ENCODE measurements at places on chromosomes 12 and 14.

GRCh38 chr14:56488306-56488705, 91.3 kb upstream of the TMEM260 start:
- no peak for DNase-seq

DNA sequence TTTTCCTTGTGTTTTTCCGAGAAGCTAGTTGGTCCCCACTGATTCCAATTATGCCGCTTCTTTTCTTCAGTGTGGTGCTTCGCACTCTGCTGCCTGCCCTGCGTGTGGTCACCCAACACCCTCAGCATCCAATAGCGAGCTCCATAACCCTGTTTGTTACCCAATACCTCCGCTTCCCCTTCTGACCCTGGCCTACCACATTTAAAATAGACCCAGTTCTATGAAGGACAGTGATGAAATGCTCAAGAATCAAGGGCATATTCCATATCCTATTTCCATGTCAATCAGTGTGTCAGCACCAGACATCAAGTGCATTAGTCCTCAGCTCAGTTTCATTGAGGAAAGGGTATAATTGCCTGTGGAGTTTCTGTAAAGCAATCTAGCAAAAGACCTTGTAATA, 9.5 kb downstream of the NDRG2 start:
- no peak for DNase-seq

GRCh38 chr12:71128191-71128788, 29.5 kb downstream of the TSPAN8 start:
- DNase-seq: no peak

DNA sequence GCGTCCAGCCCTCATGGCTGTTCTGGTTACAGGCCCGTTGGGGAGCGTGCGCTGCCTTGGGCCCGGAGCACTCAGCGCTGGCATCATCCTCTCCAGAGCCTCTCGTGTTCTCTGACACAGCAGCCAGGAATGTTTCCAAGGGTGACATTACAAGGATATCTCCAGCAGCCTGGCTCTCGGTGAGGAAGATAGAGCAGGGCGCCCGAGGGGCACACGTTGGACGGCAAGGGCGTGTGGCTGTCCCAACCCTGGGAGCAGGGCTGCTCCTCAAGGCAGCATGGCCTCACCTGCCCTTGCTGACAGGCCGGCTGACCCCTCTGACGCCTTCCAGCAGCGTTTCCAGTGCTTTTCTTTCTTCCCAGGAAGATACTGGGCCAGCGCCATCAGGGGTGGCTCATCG, 14.4 kb downstream of the LRCOL1 start:
- DNase-seq: no peak

GRCh38 chr12:122127839-122128238, 46.2 kb downstream of the IL31 start:
- no peak for DNase-seq

- DNase-seq: no peak
Observed at GRCh38 chr12:77938301-77938700, 107.6 kb downstream of the NAV3 start.

DNA sequence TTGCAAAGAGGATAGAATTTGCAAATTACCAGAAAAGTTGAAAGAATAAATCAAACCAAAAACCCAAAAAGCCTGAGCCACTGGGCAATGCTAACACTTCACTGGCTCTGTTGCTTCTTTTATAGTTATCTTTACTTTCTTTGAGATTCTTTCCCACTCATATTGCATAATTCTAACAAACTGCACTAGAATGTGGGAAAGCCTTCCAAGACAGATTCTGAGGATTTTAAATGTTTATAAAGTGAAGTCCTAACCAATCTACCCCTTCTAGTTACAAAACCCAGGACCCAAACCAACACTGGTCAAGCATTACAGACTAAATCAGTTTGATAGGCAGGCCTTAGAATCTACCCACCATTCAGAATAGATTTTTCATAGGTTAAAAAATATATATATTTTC, 150.9 kb downstream of the MED13L start:
- DNase-seq: no peak

GRCh38 chr12:6998715-6999451, 19.4 kb downstream of the LPCAT3 start:
- DNase-seq: no peak

DNA sequence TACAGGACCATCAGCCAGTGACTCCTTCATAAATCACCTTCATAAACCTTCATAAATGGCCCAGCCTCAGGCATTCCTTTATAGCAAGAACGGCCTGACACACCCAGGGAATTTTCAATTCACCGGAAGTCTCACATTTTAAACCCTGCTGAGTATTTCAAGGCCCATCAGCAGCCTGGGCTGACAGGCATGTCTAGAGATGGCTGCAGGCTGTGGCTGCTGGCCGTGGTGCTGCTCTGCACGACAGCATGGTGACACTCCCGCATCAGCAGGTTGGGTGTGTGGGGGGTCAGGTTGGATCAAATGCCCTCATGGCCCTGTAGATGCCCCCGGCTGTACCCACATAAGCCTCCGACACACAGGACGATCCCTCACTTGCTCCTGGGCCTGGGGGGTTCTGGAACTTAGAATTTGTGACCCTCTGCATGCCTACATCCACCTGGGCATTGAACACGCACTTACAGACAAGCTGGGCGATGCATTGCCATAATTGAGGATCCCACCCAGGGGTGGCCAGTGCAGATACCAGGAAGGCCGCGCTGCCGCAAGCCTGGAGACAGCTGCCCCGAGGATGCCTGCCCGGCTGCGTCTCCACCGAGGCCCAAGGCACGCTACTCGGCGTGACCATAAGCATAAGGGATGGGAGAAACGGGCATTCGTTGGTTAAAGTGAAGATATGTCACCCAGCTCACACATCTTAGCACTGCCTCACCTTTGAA, 124.3 kb downstream of the PIWIL1 start:
- no peak for DNase-seq

DNA sequence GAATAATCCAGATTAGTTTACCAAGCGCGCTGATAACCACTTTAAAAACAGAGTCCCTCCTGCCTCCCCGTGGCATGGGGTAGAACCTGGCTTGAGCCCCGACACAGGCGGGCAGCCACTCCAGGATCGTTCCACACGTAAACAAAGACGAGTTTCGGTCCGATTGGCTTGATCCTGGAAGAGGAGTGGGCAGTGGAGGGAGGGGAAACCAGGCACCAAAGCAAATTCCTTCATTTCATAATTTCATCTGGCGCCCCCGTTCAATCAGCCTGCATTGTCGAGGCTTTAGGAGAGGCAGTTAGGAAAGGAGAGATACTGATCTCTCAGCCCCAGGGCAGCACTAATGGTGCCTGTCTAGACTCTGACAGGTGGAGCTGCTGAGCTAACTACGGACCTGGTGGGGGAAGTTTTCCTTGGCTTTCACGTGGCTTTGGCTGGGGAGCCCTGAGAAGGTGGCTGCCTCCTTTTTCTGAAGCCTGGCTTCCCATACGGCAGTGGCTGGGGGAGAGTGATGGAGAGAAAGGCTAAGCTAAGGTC, 751 bp upstream of the GPRC5A start:
- DNase-seq: peak; percentile 71

GRCh38 chr14:69688299-69688649, 76.9 kb downstream of the SUSD6 start:
- no peak for DNase-seq

DNA sequence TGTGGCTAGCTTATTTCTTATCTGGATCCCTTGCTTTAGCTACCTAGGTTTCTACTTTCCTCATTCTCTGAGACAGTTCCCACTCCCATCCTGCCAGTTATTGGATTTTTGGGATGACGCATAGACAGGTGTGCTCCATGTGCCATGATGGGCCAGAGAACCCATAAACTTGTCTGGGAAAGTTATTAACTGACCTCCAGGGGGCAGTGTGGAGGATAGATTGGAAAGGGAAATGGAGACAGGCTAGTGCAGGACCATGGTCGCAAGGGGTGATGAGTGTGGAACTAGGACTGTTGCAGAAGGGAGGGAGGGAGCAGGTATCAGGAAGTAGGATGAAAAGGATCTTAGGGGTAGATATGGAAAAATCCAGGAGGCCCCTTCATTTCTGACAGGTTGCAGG, 80.3 kb downstream of the ESRRB start:
- peak; percentile 62 for DNase-seq

GRCh38 chr14:68653108-68653507, 139.8 kb downstream of the ZFP36L1 start:
- DNase-seq: no peak

- DNase-seq: no peak
Observed at GRCh38 chr14:68913516-68913915, 65.6 kb downstream of the ACTN1 start.

- no peak for DNase-seq
Observed at GRCh38 chr12:47277972-47278448, 198.3 kb upstream of the AMIGO2 start.

DNA sequence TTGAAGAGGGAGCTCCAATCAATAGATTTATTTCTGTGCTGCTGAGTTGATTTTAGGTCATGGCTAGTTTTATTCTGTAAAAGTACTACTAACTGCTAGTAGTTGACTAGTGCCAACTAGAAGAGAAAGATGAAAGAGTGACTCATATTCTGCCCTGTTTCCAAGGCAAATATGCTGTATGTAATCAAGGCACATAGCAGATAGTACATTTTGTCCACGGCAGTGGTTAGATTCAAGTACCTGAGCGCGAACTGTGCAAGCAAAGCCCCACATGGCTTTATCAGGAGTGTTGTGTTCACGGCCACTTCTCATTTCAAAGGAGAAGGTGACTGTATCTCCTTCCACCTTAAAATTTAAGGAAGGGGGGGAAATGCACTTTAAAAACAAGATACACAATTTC, 126.8 kb downstream of the TRAFD1 start:
- no peak for DNase-seq

DNA sequence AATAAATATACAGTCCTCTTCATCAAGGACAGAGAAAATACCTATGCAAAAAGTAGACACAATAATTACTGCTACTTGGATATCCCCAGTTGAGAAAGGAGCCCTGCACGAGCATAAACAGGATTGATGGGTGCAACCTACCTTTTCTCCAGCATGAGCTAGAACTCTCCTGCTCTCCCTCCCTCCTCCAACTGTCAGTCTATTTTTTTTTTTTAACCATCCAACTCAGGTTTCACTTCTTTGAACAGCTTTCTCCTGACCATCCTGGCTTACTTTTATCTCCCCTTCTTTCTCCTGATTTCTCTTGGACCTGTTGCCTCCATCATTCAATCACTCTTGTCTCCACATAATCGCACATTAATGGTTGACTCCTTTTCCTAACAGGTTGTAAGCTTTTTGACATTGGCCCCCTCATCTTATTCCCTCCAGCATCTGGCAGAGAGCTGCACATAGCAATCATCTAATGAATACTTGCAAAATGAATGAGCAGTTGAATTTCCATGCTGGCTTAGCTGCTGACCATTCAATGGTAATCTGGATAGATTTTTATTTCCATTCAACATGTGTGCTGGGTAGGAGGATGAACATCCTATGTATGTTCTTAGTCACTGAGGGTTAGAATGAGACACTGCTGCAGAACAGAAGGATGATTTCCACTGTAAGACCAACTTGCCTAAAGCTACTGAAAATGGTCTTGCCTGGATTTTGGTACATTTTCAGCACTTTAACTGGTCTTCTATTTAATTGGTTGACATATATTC, 24.4 kb downstream of the MYBPC1 start:
- DNase-seq: no peak

GRCh38 chr12:87259391-87259790, 769.8 kb downstream of the C12orf50 start:
- DNase-seq: no peak

- DNase-seq: no peak
Observed at GRCh38 chr14:58947156-58947555, 241.3 kb upstream of the DAAM1 start.

DNA sequence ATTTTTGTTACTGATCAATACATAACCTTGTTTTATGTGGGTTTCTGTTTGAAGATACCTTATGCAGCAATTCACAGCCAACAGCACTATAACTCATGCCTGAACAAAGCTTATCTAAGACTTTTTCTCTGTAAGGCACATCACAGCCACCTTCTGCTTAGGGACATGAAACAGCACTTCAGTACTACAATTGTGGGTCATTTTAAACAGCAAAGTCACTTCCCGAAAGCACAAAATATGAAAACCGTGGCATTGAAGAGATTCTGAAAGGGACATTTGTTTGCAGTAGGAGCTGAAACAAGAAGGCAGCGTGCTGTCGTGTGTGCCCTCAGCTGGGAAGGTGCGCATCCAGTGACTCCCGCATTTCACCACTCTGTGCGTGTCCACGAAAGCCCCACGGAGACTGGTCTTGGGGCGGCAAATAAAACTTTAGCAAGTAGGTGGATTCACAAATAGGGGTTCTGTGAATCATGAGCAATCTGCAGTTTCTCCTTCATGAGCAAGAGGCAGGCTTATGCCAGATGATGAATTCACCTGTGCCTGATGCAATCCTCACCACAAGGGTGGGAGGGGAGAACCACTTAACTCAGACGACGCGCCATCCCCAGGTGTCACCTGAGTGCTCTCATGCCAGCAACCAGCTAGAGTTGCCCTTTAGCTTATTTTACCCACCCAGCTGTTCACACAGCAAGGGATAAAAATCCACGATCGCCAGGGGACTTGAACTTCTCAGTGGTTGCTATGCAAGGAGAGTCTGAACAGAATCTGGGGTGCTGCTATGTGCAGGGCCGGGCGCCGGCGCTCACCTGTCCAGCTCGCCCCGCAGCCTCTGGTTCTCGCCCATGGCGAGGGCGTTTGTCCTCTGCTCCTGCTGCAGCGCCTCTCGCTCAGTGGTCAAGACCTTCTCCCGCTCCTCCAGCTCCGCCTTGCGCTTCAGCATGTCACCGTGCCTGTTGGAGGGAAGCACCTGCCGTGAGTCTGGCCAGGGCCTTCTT, 54.9 kb upstream of the GPR68 start:
- DNase-seq: no peak

- DNase-seq: no peak
Observed at GRCh38 chr12:15146585-15146984, 74.6 kb downstream of the RERG start.

- DNase-seq: no peak
Observed at GRCh38 chr12:108215458-108215857, 86.4 kb downstream of the WSCD2 start.

- DNase-seq: no peak
Observed at GRCh38 chr12:56237552-56237951, 7.7 kb downstream of the SLC39A5 start.

All from NCI-H524 (cell line).